CD4-positive, alpha-beta T cell treated with Interleukin-17A for 4 hours (primary cell): ENCODE measurements at places on chromosomes 4 and X.

DNA sequence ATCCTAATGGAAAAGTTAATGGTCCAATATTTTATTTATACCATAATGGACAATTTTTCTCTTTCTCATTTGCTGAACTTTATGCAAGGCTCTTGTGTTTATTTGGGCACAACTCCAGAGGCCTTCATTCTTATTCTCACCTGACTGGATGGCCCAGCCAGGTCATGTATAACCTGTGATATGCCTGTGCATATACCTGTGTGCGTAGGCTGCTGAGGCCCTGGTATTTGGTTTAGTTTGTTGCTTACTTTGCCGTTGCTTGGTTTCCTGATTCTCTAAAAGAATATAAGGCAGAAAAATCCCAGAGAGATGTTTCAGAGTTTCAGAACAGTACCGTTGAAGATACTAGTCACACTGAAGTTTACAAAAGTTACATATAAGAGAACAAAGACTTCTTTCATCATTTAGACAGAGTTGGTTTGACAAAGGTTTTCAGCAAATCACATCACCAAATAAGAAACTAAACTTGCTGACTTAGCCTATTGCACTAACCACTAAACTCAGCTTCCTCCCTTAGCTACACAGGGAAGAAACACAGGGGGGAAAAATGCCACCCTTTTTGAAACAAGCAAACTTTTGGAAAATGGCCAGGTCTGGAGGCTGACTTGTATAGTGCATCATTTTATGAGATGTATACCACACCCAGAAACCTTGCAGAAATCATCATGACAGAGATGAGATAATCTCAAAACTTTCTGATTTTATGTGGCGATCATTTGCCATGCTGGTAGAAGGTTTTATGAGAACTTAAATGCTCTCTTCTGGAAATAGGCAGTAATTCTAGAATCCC, 248.5 kb downstream of the GRIA3 start:
- DNase-seq: no peak

DNA sequence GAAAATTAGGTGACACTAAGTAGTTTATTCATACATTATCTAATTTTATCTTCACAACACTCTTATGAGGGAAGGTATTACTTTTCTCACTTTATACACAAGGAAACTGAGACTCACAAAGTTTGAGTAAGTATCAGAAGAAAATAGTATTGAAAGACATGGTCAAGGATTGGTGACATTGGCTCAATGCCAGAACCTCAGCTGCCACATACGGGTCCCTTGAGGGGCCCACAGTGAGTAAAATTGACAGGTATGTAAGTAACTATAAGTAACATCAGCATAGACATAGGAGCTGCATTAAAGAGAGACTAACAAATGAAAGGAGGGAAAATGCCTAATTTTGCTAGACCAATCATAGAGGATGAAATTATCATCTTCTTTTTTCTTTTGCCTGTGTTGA, 134.1 kb downstream of the COX18 start:
- DNase-seq: no peak

DNA sequence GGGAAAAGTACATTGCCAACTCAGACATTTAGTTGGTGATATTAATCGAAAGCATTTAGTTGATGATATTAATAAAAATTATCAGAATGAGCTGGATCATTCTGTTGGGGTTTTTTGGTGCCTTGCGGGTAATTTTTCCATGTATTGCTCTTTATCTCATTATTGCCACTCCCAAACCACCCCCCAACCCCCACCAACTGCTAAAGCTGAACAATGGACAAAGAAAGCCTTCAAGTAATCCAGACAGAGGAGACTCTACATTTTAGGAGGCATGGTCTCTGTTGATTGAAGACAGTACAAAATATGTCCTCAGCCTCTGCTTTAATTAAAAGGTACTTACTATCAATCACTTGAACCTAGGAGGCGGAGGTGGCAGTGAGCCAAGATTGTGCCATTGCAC, 22.5 kb downstream of the PDK3 start:
- no peak for DNase-seq

DNA sequence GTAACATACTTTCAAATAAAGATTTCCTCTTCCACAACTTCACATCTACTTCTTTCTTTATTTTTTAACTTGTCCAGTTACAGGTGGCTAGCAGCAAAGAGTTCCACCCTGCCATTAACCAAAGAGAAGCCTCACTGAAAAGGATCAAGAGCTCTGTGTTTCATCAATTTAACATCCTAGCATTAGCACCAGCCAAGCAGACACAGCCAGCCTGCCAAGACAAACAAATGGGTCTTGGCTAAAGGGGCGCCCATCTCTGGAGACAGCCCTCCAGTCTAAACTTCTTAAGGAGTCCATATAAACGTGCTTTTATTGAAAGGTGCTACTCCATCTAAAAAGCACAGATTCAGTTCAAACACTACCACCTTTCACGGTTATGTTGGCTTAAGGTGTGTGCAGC, 105.3 kb downstream of the ADAMTS3 start:
- DNase-seq: no peak

DNA sequence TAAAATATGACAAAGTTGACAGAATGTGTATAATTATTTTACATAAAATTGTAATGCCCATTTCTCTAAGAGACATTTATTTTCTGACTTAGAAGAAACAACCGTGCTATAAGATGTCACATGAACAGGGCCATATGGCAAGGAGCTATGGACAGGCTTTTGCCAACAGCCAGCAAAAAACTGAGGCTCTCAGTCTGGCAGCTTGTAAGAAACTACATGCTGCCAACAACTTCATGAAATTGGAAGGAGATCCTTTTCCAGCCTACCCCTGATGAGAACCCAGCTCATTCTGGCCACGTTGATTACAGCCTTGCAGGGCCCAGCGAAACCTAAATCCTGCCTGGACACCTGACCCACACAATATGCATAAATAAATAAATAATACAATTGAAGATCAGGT, 250.3 kb upstream of the ARSJ start:
- no peak for DNase-seq

- no peak for DNase-seq
Measured at GRCh38 chr4:24211856-24212255, 322.0 kb upstream of the PPARGC1A start.

GRCh38 chrX:148426467-148426866, 74.0 kb upstream of the AFF2 start:
- no peak for DNase-seq

DNA sequence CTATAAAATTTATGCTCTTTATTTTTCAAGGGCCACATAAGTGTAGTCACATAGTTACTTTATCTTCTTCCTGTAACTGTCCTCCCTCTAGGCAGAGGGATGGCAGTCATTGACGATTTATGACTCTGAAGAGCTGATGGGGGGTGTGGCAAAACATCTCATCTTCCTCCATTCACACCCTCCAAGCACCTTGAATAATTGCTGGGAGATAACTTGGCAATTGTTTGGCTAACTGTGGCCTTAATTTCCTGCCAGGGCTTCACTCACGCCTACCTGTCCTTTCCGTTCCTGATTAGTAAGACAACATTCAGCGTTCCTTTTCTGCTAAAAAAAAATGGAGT, 329.2 kb downstream of the ARHGAP10 start:
- DNase-seq: peak; percentile 13

GRCh38 chrX:150405576-150405975, 42.5 kb downstream of the MAMLD1 start:
- no peak for DNase-seq

GRCh38 chrX:141439651-141440050, 144.9 kb downstream of the SPANXA1 start:
- no peak for DNase-seq

- no peak for DNase-seq
Measured at GRCh38 chr4:10080589-10081217, 35.9 kb downstream of the WDR1 start.

- DNase-seq: no peak
Measured at GRCh38 chrX:10243106-10243505, 86.3 kb downstream of the CLCN4 start.

DNA sequence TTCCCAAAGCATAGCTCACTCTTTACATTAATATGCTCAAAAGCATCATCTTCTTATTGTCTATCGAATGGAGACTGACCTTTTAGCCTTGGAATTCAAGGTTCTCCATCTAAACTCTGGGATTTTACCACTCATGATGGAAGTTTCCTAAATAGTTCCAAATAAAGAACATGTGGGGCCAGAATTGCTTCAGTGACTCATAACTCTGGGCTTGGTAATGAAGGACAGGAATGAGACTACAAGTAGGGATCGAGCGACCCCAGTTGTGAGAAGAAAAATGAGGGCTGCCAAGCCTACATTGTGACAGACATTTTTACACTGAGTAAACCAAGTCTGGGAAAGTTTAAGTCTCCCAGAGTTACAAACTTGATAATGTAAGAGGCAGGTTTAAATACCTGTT, 269.9 kb downstream of the CBLL2 start:
- no peak for DNase-seq

DNA sequence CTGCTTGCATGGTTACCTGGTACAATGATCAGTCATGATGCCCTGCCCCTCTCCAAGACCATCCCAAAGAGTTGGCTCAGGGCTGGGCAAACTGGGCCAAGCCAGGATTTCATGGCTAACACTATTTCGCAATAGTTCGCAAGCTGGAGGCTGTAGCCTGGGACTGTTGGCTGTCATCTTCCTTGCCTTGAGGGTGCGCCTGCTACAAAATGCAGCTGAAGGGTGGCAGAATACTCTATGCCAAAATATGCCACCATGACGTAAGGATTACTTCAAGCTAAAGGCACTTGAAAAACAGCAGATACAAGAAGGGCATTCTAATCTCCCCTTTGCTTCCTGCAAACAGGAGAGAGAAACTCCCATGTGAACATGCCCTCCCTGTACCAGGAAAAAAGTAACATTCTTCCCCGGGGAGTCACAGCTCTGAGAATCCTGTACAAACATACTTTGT, 21.0 kb downstream of the SAT1 start:
- no peak for DNase-seq

DNA sequence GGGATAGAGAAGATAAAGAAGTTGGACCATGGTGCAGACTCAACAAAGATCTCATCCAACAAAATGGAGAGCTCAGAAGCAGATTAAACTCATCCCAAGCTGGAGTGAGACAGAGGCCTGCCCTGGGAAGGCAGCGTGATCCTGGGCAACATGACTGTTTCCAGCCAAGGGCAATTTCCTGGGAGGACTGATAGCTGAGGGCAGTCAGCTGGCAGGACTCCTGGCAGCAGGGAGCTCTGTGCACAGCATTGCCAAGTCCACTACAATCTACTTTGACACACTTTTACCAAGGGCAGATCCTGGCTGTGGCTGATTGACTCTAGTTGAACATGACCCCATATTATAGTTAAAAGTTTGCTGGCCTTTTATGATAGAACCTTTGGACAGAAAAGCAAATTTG, 357.3 kb upstream of the RASGEF1B start:
- DNase-seq: no peak

GRCh38 chrX:1178580-1179057, 33.8 kb downstream of the CRLF2 start:
- DNase-seq: no peak

GRCh38 chr4:135354876-135355275, 1153.3 kb upstream of the PABPC4L start:
- no peak for DNase-seq

- no peak for DNase-seq
Measured at GRCh38 chr4:183445097-183445428, 627 bp downstream of the CDKN2AIP start.

GRCh38 chrX:148499638-148500422, 587 bp upstream of the AFF2 start:
- DNase-seq: no peak
